ENCODE measurements at places on chromosomes 1 and 21.

DNA sequence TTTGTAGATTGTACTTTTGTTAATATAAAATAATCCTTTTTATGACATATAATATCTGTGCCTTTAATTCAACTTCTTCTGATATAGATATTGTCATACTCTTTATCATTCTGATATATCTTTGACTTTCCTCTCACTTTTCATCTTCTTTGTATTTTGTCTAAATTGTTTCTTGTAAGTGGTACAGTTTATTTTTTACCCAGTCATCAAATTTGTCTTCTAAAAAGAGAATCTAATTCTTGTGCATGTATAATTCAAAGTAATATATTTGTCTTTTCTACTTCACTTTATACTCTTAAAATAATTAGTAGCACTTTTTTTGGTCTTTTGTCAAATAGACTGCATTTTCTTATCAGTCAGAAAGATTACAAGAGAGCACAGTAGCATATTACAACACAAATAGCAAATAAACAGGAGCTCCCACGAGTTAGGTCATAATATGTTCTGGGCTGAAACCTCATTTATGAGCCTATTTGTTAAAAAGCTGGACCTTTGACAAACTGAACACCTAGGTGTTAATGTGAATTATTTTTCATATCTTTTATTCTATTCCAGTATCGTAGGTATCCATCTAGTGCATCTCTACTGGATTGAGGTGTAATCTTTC lies 379.7 kb upstream of the B3GALT2 start:
- DNase-seq: no peak

- no peak for DNase-seq
Measured at GRCh38 chr1:44305962-44306422, 49.1 kb downstream of the ERI3 start.

DNA sequence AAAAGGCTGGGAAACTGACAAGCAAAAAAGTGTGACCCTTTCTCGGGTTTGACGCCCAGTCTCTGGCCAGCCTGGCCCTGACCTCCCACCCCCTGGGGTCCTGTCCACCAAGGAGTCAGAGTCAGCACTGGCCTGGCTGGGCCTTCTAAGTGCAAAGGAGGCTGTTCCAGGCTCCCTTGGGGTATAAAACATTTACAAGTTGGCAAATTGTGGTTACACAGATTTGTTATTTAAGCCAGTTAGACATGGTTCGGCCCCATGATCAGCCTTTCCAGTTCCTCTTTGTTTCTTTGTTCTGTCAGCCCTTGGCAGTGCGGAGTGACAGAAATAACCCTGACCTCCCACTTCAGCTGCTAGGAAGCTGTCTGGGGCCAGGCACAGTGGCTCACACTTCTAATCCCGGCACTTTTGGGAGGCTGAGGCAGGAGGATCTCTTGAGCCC lies 161.6 kb upstream of the RAB4A start:
- DNase-seq: no peak

- no peak for DNase-seq
Measured at GRCh38 chr1:116628448-116628847, 39.1 kb downstream of the IGSF3 start.

GRCh38 chr1:181117648-181118449 lies 29.3 kb downstream of the IER5 start:
- no peak for DNase-seq

DNA sequence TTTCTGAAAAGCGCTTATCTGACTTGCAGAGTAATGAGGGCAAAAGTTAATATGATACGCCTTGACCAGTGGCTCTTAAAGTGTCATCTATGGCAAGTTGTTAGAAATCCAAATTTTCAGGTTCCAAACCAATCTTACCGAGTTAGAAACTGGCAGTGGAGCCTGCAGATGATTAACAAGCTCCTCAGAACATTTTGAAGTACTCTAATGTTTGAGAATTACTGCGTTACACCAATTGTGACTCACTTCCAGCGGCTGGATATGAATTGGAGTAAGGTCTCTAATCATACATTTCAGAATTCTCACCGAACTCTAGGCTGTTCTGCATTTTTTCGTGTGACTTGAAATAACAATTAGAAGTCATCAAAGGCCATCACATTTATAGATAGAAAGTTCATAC lies 73.5 kb upstream of the TMPRSS15 start:
- no peak for DNase-seq

DNA sequence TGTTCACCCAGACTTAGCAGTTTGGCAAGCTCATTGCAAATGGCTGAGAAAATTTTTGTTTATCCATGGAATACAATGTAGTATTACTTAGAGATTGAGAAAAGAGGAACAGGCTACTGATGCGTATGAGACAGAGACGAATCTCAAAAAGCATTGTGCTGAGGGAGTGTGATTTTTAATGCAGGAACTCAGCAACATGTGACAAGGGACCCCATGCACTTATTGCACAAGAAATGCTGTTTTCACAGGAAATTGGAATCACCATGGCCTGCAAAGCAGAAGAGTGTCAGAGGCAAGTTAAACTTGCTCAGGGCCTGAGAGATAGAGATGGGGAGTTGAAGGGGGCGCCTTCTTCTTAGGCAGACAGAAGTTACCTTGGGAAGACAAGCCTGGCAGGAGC lies 32.6 kb upstream of the TLR5 start:
- no peak for DNase-seq
